Fibroblast of skin of scalp (primary cell): ENCODE measurements at places on chromosomes 11 and 22.

DNA sequence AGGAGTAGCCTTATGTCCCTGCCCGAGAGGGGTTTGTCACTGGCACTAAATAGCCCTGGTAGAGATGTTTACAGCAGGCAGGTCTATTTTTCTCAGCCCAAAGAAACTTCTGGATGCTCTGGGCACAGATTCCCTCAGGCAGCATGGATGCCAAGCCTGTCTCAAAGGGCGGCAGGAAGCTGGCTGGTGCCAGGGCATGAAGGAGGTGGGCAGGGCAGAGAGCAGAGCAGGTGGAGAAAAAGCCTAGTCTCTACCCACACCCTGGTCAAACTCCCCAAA is 4.1 kb upstream of the GAS2L1 start:
- no peak for DNase-seq

- DNase-seq: no peak
Measured at GRCh38 chr11:60917267-60917666, 3.3 kb downstream of the TMEM109 start.

GRCh38 chr11:80083531-80083951 is 642.7 kb upstream of the TENM4 start:
- DNase-seq: no peak

GRCh38 chr11:95248666-95249467 is 17.9 kb upstream of the SESN3 start:
- DNase-seq: no peak

DNA sequence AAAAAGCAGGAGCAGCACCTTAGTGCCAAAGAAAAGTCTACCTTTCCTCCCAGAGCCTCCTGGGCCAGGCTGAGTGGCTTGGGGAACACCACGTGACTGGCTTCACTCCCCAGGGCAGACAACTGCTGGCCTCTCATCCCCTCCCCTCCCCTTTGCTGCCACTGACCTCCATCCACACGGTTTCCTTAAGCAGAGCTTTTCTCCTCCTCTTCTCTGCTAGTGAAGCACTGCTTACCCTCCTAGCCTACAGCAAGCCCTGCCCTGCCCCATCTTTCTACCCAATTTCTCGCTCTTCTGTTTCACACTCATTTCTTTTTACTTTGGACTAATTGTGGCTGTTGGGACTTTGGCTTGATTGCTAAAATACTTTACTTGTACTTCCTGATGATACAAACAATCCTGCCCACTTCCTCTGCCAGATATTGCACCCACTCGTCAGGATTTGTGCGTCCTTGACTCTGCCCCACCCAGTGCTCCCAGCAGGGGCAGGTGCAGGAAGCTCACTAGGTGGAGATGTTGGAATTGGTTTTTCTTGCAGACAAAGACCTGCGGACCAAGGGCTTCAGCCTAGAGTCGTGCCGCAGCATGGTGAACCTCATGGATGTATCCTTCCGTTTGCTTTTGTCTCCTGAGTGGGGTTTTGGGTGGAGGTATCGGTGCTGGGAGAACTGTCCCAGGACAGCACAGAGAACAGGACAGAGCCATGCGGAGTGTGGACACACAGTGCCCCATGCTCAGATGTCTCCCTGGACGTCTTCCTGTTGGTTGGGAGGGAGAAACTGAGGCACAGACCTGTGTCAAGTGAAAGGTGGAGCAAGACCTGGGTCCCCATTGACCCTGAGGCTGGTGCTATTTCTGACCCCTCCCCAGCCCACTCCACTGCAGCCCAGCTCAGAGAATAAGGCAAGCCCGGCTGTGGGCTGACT is 27.3 kb downstream of the CAPN1 start:
- DNase-seq: no peak

DNA sequence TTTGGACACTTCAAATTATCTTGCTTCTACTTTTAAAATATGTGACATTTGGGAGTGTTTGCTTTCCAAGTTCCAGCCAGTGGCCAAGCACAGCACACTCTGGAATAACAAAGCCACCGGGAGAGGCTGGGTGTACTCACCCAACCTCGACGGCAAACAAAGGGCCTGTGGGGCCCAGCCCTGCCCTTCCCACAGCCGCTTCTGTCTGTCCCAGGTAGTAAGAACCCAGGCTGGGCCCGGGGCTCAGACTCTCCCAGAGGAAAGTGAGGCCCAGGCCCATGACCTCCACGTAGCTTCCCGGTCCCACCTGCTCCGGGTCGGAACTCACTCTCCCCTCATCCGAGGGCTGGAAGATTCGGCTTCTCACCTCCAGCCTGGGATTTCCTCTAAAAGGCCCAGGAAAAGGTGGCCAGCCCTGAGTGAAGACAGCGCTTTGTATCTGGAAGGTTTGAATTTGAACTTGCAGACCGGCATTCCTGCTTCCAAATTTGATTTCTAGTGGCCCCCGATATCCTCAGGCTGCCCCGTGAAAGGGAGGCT is 93.5 kb downstream of the CELSR1 start:
- DNase-seq: no peak

DNA sequence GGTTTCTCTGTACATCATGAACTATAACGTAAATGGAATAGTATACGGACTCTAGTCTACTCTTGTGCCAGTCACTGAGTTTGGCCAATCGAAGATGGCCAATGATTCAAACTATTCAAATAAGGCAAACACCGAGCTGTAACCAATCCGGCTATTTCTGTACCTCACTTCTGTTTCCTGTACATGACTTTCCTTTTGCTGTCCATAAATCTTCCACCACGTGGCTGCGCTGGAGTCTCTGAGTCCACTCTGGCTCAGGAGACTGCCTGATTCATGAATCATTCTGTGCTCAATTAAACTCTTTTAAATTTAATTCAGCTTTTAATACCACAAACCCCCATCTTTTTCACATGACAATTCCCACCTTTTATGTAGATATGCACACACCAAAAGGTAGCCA is 1.5 kb upstream of the JAML start:
- DNase-seq: no peak

- DNase-seq: peak; percentile 79
Measured at GRCh38 chr11:120532082-120532831, 20.7 kb downstream of the GRIK4 start.

DNA sequence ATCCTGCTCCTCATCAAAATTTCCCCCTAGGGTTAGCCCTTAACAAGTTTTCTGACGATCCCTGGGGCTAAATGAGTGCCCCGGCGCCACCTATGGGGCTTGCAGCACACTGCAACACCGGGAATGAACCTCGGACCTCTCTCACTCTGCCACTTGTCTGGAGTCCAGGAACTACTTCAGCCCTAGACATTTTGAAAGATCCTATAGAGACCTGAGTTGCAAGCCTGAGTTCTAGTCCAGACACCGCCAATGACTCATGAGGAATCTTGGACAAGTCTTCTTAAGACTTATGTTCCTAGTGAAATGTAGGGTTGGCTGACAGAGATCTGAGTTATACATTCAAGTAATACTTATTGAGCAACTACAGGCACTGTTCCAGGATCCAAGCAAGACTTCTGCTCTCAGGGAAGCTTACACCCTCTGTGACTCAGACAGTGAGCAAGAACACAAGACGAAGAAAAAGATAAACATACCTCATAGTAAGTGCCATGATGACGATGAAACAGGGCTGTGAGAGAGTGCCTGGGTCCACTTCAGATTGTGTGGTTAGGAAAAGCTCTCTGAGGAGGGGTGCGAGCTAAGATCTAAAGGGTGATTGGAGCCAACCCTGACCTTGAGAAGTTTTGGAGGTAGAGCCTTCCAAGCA is 10.2 kb upstream of the STK33 start:
- DNase-seq: peak; percentile 100
